Amniotic stem cell (primary cell): ENCODE measurements at places on chromosomes 5 and 9.
A peak's percentile ranks its signal among the peaks of the same experiment; 100 is the strongest.

DNA sequence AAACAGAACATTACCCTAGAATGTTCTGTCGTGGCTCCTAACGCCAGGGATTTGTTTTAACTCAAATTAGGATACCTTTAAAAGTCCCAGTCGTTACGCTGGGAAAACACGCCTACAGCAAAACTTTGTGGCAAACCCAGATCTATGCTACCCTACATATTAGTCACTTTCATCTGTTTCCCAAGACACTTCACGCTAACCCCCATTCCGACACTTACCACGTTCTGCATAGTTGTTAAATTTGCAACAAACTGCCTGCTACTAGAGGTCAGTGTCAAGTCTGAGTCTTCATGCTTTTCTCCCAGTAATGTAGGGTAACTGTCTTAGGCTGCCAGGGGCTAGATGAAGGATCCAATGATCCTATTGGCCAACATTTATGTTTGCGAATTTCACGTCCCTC, 140.3 kb downstream of the RASEF start:
- DNase-seq: no peak

DNA sequence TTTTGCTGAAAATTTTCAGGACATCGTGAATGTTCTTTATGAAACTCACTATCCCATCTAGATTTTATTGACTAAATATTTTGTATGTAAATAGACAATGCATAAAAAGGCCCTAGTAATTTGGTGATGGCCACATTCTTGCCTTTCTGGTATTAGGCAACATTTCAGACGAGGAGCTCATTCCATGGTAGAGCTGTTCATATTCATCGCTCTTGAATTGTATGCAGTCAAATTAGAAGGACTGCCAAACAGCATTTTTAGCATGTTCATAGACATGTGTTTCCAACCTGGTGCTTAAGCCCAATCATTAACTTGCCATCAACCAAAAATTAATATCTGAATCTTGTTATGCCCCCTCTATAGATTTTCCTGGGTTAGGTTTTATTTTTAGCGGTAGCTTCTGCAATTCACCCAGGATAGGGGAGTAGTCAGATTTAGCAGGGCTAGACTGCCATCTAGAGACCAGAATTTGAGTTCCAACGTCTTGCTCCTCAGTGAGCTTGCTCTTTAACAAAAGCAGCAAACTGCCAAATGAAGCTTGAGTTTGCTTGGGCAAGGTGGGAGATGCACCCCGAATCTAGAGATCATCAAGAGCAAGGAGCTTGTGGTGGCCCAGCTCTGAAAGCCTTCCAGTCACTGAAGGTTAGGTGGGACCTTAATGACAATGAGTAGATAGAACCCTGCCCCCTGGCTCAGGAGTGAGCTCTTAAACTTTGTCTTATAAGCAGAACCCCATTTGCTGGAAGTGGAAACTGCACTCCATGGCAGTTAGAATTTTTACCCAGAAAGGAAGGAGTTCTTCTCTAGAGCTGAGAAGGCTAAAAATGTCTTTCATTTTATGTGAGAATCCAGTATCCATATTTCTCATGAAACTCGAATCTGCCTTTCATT, 456.2 kb downstream of the RASEF start:
- peak; percentile 43 for DNase-seq

- peak; percentile 87 for DNase-seq
Measured at GRCh38 chr5:139482050-139482889, at the start of gene STING1. Gene STING1, minus strand, starts transcription at chr5:139482758. Its CDS starts 1,054 bp downstream, at chr5:139481704.

GRCh38 chr5:172453986-172454357, 353 bp downstream of the SH3PXD2B start:
- no peak for DNase-seq

DNA sequence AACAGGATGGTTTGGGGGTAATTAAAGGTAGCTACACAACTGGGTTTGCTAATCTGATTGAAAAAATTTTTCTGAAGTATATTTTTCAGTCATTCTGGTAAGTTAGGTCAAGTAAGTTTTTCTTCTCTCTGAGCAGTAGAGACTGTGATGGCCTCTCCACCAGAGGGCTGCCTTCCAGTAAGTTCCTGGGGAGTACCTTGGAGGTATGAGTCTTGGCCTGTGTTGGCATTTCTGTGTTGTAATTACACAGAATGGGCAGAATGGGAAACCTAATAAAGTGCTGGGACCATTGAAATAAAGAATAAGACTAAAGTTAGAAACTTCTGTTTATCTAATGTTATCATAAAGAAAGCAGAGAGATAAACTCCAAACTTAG, 430.8 kb downstream of the ARHGEF28 start:
- no peak for DNase-seq
